ENCODE measurements at places on chromosomes 1 and 21. TPM values are rescaled to one million over a fixed set of nuclear protein-coding genes. Genes with fewer than 3 reads are reported as not detected.

The SNX7 gene
- total RNA-seq, result 19.9 TPM

The FOXD2 gene
- total RNA-seq, result 0.79 TPM

The STUM gene
- total RNA-seq, result 0.32 TPM

DNA sequence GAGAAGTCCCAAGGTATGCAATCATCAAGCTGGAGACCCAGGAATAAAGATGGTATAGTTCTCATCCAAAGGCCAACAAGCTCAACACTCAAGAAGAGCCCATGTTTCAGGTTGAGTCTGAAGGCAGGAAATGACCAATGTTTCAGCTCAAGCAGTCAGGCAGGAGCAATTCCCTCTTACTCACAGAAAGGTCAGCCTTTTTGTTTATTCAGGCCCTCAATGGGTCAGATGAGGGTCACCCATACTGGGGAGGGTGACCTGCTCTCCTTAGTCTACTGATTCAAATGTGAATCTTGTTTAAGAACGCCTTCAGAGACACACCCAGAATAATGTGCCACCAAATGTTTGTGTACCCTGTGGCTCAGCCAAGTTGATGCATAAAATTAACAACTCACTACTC lies 262.4 kb downstream of the USP25 start:
- no peak for DNase-seq

- DNase-seq, result no peak
Observed at GRCh38 chr1:6800745-6801144, 15.5 kb downstream of the CAMTA1 start.

- no peak for DNase-seq
Observed at GRCh38 chr1:46083579-46083978, 48.9 kb downstream of the PIK3R3 start.

Data from SK-MEL-5 (cell line).